ENCODE measurements at places on chromosomes 13 and 19. TPM values are rescaled to one million over a fixed set of nuclear protein-coding genes. Genes with fewer than 3 reads are reported as not detected.

DNA sequence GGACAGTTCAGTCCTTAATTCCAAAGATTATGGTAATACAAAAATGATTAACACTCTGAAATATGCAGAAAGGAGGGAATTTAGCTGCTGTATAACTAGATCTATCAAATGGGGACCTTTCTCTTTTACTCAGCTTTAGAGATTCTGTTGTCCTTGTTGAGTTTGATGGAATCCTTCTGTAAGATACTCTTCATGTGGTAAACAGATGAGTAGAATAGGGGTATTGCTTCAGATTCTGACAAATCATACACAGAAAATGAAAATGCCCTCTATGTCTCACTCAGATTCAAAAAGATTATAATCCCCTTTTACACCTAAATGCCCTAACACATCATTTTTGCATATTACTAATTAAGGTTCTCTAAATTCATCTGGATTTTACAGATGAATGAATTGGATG is 50.7 kb downstream of the ARHGAP35 start:
- no peak for DNase-seq

SLC5A5 gene
- not detected for total RNA-seq

MAP3K10 gene
- 10.7 TPM for total RNA-seq

SIAH3 gene
- 0.02 TPM for total RNA-seq
